Ecto neural progenitor cell (in vitro differentiated cells): ENCODE measurements at places on chromosomes 6 and 20.

GRCh38 chr6:7180751-7181150 lies 73.0 kb downstream of the RREB1 start:
- DNase-seq: no peak

DNA sequence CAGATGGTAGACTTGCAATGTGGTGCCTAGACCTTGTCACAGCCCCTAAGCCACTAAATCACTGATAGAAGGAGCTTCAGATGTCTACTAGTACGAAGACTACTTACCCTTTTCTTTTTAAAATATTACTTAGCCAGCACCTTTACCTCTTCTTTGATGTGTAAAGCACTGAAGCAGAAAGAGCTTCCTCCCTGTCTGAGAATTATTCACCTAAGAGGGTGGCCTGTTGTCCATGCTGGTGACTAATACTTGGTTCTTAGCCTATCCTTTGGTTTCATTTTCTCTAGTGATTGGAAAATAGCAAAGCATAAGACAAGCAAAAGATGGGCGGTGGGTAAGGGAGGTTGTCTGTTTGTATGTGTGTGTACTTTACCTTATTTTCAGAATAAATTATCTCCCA lies 794.6 kb downstream of the TFAP2A start:
- DNase-seq: no peak

- DNase-seq: no peak
Observed at GRCh38 chr6:126026001-126026400, 39.7 kb downstream of the TRMT11 start.

DNA sequence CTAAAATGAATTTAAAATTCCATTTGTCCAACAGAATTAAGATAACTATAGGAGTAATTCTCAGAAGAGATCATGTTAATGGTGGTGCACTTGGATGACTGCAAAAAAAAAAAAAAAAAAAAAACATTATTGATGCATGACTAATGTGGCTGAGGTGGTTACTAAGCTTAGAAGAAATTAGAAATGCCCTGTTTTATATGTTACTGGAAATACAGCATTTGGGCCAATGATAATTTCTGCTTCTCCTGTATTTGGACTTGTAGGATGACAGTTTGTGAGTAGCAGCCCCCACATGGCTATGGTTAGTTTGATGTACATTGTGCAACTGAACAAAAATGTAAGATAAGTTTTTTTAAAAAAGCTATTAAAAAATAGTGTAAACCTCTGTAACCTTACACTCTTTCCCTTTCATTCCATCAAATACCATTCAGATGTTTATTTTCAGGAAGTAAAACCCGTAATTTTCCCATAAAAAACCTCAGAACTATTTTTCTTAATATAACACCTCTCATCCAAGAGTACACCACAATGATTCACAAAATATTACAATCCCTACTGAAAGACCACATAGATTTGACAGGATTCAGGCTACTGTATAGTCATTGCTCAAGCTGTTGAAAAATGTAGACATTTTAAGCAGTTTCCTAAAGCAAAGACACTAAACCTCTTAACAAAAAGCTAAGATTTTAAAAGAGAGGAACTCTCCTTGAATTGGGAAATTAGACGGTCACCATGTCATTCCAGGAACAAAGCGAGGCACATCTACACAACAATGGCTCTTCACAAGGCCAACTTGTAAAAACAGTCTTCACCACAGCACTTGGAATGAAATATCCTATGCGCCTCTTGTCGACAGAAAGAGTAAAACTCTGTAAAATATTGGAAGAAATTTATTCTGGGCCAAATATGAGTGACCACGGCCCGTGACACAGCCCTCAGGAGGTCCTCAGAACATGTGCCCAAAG lies 83.0 kb downstream of the WDR27 start:
- DNase-seq: no peak

GRCh38 chr6:38524436-38525145 lies 115.1 kb downstream of the BTBD9 start:
- DNase-seq: no peak

DNA sequence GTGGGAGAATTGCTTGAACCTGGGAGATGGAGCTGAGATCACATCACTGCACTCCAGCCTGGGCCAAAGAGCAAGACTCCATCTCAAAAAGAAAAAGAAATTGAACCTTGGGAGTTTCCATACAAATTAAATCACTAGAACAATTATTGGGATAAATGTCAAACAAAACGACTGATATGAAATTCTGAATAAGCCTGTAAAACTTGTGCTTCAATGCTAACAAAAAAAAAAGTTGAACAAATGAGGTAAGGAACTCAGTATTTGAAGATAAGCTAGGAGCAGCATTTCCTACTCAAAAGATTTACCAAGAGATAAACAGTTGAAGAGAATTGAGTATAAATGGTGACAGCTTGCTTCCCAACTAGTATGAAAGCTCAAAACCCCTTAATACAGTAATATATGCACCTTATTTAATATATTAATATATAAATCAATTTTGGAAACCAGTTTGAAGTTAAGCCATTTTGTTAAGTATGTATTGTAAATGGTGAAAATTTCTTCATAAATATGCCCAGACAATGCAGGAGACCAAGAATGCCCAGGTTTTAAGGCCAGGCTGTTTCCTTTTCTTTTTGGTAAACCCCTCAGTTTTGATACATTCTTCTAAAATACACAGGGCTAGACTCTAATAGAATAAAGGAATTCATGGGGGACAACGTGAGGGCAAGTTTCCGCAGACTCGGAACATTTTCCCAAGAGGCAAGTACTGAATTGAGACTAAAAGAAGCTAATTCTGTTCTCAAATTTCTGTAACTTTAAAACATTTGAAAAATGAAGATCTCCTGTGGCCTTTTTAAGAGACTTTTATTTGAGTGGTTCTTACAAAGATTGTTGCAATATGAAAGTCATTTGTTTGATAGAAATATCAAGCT lies 3.9 kb downstream of the ROMO1 start:
- no peak for DNase-seq

DNA sequence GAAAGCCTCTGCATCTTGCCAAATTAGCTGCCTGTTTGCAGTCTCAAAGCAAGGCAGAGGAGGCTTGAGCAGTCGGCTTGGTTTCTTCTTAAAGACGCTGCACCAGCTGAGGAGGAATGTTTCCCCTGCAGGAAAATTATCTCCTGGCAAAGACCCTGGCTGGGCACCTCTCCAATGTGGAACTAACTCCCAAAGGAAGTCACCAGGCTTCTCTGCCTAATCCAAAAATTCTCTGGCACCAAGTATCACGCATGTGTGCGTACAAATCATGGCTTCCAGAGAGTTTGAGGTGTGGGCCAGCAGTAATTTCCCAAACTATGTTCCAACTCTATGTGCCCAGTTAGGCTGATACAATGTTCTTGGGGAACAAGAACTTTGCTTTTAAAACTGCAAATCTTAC lies 176.2 kb downstream of the KIF16B start:
- no peak for DNase-seq

DNA sequence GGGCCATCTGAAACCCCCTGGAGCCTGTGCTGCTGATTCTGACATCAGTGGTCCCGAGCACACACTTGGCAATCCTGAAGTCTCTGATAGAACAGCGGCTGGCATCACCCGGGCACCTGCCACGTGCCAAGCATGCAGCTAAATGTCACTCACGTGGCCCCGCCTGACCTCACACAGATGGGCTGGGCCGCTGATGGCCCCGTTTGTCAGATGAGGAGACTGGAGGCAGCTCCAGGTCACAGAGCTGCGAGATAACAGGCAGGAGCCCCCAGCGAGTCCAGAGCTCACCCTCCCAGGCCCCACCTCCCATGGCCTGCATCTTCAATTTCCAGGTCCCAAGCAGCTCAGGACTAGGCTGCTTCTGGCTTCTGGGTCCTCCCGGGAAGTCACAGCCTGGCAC lies 67.2 kb downstream of the YTHDF1 start:
- DNase-seq: no peak

GRCh38 chr20:51171141-51171540 lies 148.2 kb upstream of the KCNG1 start:
- DNase-seq: no peak

DNA sequence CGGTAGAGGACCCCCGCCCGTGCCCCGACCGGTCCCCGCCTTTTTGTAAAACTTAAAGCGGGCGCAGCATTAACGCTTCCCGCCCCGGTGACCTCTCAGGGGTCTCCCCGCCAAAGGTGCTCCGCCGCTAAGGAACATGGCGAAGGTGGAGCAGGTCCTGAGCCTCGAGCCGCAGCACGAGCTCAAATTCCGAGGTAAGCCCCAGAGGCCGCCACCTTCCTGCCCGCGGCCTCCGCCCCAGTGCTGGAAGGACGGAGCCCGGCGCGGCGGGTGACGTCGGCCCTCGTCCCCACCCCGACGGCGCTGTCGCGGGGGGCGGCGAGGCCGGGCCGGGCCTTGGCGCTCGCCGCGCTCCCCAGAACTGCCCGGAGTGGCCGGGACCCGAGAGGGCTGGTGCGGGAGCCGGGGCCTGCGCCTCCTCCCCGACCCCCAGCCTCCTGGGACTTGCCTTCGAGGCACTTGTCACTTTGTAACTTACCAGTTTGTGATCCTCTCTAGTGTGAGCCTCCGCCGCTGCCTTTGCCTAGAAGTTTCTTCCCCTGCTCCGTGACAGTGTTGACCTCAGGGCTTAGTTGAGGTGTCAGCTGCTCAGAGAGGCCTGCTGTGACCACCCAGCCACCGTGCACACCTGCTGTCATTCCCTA lies 417 bp downstream of the VAPB start:
- no peak for DNase-seq

- no peak for DNase-seq
Observed at GRCh38 chr20:3672547-3673171, 9.2 kb downstream of the ADAM33 start.

GRCh38 chr6:38567436-38567835 lies 72.3 kb downstream of the BTBD9 start:
- DNase-seq: no peak

DNA sequence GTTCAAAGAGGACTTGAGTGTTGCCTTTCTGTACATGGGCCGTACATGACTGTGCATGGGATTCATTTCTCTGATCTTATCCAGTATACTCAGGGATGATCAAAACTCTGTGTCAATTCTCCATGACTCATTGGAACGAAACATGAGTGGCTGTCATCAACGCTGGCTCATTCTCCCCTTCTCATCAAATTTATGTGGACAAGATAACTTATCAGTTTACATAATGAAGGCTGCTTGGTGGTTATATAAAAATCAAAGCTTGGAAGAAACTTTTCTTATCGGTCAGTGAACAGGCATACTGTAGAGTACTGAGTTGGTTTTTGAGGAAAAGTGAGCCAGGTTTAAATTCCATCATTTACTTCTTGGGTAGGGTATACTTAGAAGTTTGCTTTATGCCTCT lies 24.9 kb downstream of the CRISP1 start:
- no peak for DNase-seq

GRCh38 chr6:79468587-79468986 lies 68.6 kb downstream of the LCA5 start:
- no peak for DNase-seq

DNA sequence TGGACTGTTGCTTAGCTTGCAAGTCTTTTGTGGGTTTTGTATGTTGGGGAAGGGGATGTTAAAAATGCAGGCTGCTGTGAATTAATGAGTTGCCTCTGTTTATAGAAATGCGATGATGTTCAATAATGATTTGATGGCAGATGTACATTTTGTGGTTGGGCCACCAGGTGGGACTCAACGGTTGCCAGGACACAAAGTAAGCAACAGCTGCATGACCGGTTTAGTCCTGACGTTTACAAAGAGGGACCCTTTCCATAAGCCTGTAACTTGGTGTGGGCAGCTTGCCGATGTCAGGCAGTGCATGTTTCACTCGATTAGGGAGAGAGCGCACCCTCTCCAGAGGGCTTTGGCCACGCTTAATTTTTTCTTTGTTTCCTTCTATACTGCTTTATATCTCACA lies 1.3 kb downstream of the BTBD3 start:
- no peak for DNase-seq

DNA sequence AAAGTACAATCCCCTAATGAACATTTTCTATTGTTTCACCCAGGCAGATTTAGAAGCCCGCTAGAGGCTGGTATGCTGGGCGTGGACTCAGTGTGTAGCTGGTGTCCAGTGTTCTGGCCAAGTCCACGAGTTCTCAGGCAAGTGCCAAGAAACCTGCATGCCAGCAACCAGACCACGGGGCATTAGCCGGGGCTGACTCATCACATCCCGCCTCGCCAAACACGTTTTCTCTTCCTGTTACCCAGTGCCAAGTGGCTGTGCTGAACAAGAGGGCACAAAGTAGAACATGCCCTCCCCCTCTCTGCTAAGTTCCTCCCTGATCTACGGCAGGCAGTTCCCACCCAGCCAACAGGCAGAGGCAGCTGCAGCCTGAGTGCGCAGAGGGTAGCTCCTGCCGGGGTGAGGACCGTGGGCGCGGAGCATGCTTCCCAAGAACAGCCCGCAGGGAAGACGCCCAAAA lies 29.6 kb downstream of the RAMACL start:
- DNase-seq: no peak

GRCh38 chr6:158812611-158813010 lies 6.6 kb downstream of the EZR start:
- DNase-seq: no peak

GRCh38 chr6:74805916-74806696 lies 399.7 kb downstream of the COL12A1 start:
- no peak for DNase-seq

DNA sequence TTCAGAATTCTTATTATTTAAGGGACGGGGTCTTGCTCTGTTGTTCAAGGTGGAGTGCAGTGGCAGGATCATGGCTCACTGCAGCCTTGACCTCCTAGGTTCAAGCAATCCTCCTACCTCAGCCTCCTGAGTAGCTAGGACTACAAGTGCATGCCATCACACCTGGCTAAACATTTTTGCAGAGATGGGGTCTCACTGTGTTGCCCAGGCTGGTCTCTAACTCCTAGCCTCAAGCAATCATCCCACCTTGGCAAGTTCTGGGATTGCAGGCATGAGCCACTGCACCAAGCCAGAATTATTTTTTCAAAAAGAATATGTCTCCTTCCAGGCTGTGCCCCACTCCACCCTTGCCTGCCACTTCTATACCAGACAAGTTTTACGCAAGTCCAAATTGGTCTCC lies 190.1 kb upstream of the SUPT3H start:
- no peak for DNase-seq

DNA sequence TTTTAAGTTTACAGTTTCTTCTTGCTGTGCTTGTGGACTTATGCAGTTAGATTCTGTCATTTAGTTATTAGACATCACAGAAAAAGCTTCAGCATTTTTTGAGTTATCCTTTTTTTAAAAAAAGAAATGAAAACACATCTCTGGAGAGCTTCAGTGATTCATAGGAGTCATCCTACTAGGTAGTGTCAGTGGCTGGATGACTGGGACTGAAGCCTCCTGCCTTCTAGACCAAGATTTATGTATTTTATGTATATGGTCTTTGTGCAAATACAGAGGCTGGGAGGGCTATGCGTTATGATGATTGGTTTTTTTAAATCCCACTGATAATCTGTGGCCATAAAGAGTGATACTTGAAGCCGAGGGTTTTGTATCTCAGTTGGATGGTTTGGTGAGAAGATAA lies 125.9 kb upstream of the JAG1 start:
- DNase-seq: no peak

GRCh38 chr20:37574199-37574890 lies 46.7 kb upstream of the BLCAP start:
- peak; percentile 37 for DNase-seq

DNA sequence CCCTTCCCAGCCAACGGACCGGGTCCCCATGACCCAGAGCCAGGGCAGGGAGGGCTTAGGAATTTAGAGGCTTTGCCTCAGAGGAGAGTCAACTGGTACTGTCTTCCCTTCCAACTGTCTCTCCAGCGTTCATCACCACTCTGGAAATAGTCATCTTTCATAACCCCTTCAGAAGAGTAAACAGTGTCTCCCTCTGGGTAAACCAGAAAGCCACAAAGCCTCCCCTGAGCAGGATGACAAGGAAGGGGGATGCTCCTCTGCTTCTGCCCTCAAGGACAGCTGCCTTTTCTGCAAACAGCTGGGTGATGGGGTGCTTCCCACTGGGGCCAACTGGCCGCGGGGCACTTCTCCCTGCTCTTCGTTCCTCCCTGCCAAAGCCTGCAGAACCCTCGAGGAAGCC lies 90.1 kb downstream of the PSMG4 start:
- DNase-seq: no peak
